Mesenchymal stem cell (in vitro differentiated cells and primary cell): ENCODE measurements at places on chromosomes 5 and 9.
A peak's percentile ranks its signal among the peaks of the same experiment; 100 is the strongest.

DNA sequence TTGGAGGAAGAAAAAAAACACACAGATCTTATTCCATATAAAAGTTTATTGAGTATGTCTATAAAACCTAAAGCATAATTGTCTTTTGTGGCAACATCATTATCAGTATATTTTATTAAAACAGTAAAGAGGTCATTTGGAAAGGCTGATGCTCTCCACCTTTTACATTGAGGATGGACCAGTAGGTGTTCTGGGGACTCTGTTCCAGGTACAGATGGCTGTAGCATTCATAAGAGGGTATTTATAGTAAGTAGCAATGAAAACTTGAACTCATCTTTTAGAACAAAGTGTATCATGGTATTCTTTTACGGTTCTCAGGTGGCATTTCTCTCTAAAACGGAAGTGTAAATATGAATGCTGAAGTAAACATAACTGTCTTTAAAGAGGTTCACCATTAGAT is 1.8 kb downstream of the GABRA6 start:
- DNase-seq = no peak

DNA sequence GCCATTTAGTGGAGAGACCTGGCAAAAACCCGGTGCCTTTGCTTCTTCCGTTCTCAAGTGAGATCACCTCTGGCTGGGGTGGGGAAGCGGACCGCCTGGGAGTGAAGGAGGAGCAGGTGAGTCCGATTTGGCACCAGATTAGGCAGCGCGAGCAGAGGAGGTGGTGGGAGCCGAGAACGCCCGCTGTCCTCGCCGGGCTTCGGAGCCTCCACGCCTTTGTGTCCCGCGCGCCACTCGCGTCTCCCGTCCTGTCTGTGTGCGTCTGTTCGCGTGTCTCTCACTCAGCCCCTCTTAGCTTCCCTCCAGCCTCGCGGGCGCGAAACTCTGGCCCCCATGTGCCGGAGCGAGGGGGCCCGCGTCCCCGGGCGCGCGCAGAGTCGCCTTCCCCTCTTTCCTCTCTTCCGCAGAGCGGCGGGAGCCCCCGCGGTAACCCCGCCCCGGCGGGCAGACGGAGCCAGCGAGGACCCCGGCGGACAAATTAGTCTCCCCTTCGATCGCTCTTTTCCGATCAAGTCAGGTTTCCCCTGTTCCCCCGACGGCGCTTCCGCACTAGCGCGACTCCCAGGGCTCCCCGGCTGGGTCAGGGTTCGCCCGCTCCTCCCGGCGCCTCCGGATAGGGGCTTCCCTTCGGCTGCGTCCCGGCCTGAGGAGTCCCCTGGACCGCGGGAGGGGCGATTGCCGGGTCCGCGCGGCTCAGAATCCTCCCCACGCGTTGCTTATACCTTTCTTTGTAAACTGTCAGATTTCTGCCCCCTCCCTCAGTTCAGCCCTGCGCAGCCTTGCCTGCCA is 7.1 kb downstream of the POU4F3 start:
- DNase-seq = no peak

- peak; percentile 66 for DNase-seq
These were observed 31.8 kb upstream of the CKS2 start for GRCh38 chr9:89278997-89279739.

GRCh38 chr9:91208419-91208745 is 153.3 kb downstream of the AUH start:
- no peak for DNase-seq

DNA sequence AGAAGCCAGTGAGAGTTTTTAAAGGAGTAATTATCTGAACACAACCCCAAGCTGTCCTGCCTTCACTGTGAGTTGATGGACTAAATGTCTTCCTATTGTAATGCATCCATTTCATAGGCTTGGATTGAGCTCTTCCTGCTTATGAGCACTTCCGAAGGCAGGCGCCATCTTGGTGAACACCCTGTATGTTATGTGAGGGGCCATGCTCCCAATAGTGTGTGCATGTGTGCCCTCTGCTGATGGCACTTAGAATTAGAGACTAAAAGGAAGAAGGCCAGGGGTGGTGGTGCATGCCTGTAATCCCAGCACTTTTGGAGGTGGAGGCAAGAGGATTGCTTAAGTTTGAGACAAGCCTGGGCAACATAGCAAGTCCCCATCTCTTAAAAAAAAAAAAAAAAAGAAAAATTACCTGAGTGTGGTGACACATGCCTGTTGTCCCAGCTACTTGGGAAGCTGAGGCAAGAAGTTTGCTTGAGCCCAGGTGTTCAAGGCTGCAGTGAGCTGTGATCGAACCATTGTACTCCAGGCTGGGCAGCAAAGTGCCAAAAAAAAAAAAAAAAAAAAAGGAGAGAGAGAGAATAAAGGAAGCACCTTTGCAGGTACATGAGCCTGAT is 65.0 kb downstream of the C9orf152 start:
- no peak for DNase-seq

- no peak for DNase-seq
These were observed 420.7 kb downstream of the KIF4B start for GRCh38 chr5:155434267-155434666.

DNA sequence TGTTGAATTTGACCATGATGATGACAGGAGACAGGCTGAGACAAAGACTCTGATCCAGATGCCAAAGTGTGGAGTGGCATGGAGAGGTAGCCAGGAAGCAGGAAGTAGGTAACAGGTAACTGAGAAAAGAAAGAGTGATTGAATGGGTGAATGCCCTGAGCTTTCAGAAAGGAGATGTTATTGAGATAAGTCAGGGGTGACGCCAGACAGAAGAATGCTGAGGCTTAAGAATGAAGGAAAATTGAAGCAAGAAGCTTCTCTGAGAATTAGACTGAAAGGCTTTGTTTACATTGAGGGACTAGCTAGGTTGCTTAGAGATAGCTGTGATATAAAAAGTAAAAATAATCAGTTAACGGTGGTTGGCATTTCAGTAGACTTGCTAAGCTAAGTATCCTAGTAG is 165.7 kb downstream of the PSAT1 start:
- no peak for DNase-seq

GRCh38 chr9:13505797-13506196 is 226.3 kb upstream of the MPDZ start:
- DNase-seq = no peak

DNA sequence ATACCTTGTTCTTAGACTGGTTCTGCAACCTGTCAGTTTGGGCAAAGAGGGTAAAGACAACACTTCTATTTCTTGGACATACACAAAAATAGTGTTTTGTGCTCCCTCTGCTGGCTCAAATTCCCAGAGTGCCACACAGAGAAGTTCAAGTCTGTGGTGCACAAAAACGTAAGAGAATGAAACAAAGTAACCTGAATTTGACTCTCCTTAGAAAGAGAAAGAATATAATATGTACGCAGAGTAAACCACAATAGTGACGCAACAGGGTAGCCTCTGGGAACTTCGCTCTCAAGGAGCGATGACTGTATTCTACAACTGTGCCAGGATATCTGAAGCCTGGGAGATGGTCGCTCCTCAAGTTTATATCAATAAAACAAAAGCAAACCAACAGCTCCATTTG is 18.5 kb downstream of the DDX31 start:
- peak; percentile 95 for DNase-seq

DNA sequence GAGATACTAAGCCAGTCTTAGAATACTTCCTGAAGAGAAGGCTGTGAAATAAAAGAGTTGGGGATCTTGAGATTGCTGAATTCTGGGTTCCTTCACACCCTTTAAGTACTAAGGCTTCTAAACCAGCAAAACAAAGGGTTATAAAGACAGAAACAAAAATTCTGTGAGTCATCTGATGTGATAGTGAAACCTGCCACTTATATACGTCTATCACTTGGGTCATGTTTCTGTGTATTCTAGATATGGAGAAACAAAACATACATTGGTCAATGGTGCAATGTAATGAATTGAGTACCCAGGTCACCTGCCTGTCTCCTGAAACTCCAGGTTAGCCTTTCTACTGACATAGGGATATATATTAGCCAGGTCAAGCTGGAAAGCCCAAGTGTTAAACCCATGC is 319.3 kb upstream of the GRAMD2B start:
- no peak for DNase-seq

- peak; percentile 92 for DNase-seq
These were observed 30.2 kb upstream of the DUSP1 start for GRCh38 chr5:172801179-172801671.

GRCh38 chr9:744046-744712 is 97.3 kb upstream of the DMRT1 start:
- no peak for DNase-seq

DNA sequence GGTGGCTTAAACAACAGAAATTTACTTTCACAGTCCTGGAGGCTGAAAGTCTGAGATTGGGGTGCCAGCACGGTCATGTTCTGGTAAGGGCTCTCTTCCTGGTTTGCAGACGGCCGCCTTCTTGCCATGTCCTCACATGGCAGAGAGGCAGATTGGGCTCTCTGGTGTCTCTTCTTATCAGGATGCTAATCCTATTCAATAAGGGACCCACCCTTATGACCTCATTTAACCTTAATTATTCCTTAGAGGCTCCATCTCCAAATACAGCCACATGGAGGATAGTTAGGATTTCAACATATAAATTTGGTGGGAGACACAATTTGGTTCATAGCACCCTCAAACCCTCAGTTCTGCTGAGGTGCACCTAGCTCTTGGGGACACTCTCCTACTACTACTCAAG is 180.4 kb downstream of the DAB2IP start:
- DNase-seq = no peak

DNA sequence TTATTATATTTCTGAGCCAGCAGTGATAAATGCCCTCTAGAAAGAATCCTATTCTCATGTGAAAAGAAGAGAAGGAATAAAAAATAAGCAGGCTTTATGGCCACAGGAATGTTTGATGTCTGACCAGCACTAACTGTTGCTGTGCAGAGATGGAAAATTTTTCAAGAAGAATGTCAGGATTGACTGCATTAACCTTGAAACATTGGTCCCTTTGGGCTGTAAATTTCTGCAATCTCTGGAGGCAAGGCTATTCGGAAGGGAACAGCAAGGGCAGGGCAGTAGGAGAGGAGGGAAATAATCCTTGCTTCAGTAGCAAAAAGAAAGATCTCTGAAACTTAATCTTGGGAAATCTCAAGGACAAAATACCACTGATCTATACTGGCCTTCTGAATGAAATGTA is 415.2 kb downstream of the DNAH5 start:
- no peak for DNase-seq

DNA sequence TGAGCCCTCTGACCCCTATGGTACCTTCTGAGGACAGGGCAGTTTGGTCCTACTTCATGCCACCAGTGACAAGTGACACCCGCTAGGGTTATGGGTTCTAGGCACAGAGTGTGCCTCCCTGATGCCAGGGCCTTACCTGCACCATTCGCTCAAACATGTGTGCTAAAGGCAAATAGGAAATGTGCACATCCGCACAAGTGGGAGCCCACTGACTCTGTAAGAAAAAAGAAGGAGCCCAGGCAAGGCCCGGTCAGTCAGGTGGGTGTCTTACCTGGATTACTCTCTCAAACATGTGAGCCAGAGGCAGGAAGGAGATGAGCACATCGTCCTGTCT is 29.1 kb upstream of the MEIKIN start:
- no peak for DNase-seq
